ENCODE measurements at places on chromosomes 7 and 10.

GRCh38 chr10:71795248-71795647, 21.9 kb upstream of the VSIR start:
- no peak for DNase-seq

GRCh38 chr10:21969326-21970287, 33.9 kb downstream of the DNAJC1 start:
- DNase-seq: no peak

DNA sequence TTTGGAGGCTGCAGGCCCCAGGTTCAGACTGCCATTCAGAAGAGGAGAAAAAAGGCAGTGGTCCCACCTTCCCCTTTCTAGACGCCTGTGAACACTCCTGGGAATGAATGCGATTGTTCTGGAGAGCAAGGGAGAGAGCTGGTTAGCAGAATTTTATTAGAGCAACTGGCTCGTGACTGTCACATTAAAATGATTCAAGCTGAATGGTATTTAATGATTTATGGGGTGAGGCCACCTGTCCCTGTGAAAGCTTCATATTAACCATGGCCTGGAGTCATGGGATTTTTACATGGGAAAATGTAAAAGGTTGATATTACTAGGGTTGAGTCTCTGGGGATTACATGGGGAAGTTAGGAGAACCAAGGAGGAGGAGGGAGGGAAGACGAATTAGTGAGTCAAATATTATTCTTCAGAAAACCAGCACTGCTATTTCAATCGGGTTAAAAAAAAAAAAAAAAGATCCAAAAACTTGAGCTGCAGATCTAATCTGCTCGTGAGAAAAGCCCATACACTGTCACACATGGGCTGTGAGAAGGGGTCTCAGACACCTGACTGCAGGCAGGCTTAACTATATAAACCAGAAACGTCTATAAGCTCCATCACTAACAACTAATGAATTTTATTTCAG, 8.3 kb downstream of the CXCL12 start:
- DNase-seq: no peak

DNA sequence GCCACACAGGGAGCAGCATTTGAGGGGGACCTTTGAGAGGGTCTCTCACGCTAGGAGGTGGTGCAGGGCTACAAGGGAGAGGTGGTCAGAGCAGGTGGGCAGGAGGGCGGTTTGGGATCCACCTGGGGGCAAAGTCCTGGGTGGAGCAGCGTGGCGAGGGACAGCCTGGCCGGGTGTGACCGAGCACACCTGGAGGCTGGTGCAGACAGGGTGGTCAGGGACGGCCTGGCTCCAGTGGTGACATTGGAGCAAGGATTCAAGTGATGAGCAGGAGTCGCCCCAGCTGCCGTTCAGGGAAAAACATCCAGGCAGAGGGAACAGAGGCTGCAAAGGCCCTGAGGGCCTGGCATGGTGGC, 36.0 kb downstream of the CLIP2 start:
- DNase-seq: no peak

DNA sequence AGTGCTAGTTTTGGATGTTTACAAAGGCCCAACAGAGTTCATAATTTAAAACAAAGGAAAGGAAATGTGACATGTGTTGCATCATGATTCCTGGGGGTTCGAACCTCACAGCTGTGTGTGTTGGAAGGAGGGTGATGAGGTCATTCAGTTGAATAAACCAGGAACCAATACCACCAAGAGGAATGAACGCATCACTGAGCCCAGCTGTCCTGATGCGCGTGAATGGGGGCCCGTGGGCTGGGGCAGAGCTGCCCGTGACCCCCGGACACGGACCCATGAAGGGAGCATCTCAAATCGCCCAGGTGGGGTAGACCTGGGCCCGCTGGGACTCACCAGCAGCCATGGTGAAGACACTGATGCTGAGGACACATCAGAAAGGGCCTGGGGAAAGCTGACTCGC, 33.0 kb downstream of the BRI3 start:
- DNase-seq: no peak

GRCh38 chr7:116752305-116753074, 80.5 kb downstream of the MET start:
- no peak for DNase-seq

DNA sequence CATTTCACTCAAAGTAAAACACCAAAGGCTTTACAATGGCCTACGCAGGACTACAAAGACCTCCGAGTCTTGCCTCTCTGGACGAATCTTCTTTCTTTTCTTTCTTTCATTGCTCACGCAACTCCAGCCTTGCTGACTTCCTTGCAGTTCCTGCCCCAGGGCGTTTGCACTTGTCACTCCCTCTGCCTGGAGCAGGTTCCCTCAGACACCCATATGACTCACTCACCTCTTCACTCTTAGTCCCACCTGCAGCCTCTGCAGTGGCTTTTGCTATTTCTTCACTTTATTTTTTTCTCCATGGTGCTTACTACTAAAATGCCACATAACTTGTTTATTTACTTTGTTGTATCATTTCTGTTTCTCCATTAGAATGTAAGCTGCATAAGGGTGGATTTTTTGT, 33.1 kb downstream of the GHRHR start:
- DNase-seq: no peak

- DNase-seq: no peak
Observed at GRCh38 chr7:18191862-18192625, 164.4 kb upstream of the PRPS1L1 start.

- DNase-seq: no peak
Observed at GRCh38 chr7:103717574-103717973, 271.6 kb upstream of the SLC26A5 start.

DNA sequence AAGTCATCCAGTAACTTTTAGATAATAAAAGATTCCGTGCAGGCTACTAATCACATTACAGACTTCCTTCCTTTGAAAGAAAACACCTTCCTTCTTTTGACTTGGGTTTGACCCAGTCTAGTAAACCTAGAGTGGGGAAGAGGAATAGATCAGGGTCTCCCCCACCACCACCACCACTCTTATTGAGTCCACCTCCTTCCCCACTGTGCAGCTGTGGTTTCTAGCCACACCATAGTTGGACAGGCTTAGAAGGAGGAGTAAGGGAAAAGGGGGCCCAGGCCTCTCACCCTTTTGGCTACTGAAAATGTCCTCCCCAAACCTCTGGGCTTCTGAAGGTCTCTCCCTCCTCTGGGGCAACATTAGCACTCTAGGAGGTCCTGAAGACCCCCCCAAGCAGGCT, 372.7 kb downstream of the CALN1 start:
- DNase-seq: no peak

GRCh38 chr10:24952707-24953645, 570 bp upstream of the PRTFDC1 start:
- DNase-seq: peak; percentile 44

DNA sequence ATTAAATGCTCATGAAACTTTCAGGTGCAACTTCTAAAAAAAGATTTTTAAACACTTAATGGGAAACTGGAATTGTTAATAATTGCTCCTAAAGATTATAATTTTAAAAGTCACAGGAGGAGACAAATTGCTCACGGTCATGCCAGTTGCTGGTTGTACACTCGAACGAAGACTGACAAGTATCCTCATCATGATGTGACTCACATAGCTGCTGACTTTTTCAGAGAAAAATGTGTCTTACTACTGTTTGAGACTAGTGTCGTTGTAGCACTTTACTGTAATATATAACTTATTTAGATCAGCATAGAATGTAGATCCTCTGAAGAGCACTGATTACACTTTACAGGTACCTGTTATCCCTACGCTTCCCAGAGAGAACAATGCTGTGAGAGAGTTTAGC, 79.3 kb downstream of the ITGB8 start:
- no peak for DNase-seq

All from stimulated activated CD8-positive, alpha-beta memory T cell treated with anti-CD3 and anti-CD28 coated beads, Interleukin-12 subunit alpha, Interleukin-12 subunit beta, amount 100 ng/mL, for 4 hours (primary cell).